8988T (cell line): ENCODE measurements at places on chromosomes 6 and 20.
A peak's percentile ranks its signal among the peaks of the same experiment; 100 is the strongest.

DNA sequence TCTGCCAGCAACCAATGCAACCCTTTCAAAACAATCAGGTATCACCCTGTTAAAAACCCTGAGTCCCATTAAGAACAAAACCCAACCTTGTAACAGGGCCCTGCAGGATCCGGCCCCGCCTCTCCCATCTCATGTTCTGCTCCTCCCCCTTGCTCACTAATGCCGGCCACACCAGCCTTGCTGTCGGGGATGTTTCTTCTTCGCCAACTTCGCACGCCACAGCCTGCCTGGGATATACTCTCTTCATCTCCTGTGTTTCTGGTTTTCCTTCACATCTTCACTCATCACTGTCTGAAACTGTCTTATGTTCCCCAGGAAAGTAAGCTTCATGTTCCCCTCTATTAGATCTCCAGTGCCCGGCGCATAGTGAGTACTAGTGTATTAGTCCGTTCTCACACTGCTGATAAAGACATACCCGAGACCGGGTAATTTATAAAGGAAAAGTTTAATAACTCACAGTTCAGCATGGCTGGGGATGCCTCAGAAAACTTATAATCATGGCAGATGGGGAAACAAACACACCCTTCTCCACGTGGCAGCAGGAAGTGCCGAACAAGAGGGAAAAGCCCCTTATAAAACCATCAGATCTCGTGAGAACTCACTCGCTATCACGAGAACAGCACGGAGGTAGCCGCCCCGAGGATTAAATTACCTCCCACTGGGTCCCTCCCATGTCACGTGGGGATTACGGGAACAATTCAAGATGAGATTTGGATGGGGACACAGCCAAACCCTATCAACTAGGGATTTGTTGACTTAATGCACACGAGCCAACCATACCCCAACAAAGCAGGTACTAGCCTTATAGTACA is 5.1 kb downstream of the TP53RK start:
- DNase-seq, result no peak

DNA sequence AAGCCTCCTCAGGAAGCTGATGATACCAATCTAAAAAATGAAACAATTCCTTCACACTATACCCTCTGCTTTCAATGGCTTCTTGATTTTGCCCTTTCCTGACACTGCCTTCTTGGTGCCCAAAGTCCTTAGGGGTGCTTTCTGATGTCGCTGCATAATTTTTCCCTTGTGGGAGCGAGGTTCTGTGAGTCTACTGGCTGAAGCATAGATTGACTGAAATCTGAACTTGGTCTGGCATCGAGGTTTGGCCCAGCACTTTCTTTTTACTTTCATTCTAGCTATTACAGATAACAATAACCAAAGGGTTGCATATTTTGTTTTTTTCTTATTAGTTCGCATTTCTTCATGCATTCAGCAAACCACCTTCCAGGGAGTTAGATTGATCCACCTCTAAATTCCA is 65.8 kb downstream of the E2F3 start:
- no peak for DNase-seq

GRCh38 chr6:57029213-57029612 is 17.3 kb upstream of the KIAA1586 start:
- DNase-seq, result no peak

GRCh38 chr6:324116-324728 is 31.9 kb downstream of the DUSP22 start:
- no peak for DNase-seq

DNA sequence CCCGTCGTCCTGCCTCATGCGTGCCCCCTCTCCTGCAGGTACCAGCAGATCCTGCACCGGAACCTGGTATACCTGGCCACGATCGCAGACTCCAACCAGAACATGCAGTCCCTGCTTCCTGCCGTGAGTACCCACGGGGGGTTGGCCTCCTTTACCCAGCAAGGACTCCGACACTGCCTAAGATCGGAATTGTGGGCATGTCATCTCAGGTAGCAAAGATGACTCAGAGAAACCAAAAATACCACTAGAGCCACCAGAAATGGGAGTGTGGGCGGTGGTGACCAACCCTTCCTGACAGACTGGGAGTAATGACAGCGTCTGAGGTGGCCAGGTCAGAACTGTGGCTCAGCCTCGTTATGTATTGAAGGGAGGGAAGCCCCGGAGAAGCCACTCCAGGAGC is 16.3 kb downstream of the SS18L1 start:
- DNase-seq, result peak; percentile 73

DNA sequence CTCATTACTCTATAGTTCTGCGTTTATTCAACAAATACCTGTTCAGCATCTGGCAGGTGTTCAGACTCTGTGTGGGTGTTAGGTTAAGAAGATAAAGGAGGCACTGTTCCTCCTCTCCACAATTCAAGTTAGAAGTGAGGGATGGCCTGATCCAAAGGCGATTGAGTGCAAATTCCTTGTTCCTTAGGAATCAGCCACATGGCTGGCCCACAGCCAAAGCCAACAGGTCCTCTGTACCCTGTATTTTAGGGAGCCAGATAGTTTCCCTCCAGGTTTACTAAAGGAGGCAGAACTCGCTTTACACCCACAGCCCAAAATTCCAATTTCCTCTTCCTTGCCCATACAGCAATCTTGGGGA is 5.0 kb upstream of the CD40 start:
- DNase-seq, result no peak

DNA sequence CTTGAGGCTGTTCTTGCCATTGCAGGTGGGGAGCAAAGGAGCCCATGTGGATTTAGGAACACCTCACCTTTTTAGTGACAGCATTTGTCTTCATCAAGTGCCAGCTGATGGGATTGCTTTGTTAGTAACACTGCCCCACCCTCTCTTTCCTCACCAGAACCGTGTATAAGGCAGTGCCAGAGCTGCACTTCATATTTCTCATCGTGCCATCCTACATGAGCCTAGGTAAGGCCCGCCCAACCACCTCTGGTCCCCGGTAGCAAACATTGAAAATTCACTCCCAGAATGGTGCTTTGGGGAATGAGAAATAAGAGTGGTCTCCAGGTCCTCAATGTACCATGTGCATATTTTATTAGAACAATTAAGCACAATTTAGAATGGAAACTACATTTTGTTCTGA is 22.7 kb downstream of the CFAP61 start:
- DNase-seq, result no peak

DNA sequence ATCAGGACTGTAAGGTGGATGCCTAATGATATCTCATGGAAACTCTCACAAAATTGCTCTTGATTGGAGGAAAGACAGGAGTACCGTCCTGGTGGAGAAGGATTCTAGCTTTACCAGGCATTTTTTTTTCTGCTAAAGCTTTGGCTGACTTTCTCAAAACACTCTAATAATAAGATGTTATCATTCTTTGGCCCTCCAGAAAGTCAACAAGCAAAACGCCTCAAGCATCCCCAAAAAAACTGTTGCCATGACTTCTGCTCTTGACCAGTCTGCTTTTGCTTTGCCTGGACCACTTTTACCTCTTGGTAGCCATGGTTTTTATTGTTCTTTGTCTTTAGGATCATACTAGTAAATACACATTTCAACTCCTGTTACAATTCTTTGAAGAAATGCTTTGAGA is 55.5 kb upstream of the RUNX2 start:
- DNase-seq, result no peak

- DNase-seq, result no peak
Measured at GRCh38 chr6:96943555-96944215, 19.2 kb downstream of the KLHL32 start.

- no peak for DNase-seq
Measured at GRCh38 chr6:137722749-137723272, 144.2 kb upstream of the TNFAIP3 start.

DNA sequence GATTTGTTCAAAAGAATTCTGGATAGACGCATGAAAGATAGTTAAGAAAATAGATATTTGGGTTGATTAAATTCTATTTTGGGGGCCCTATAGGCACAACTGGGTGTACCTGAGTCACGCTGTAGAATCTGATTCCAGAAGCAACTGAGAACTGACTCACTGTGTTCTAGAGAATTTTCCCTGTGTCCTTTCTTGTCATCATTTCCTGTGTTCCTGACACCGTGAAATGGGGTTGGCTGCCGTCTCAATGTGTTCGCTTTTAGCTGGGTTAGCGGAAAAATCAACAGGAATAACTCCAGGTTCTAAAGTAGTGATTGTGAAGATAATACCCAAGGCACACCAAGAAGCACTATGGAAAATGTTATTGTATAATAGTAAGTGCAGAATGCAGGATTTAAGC is 5.0 kb downstream of the GCNT2 start:
- DNase-seq, result peak; percentile 18

GRCh38 chr20:49633643-49634042 is 65.7 kb upstream of the PTGIS start:
- no peak for DNase-seq

DNA sequence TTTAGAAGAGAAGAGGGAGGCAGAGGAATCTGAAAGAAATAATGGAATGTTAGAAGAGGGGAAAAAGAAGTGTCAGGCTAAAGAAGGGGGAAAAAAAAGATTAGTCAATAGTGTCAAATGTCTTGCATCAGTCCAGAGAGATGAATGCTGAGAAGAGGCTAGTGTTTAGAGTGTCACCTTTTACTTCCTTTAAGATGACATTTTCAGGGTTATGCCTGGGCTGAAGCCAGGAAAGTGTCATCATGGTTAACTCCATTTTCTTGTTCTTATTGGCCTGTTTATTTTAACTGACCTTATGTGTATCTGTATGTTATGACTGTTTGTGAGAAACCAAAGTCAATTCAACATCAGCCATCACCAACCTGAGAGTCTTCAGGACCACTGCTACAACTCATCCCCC is 15.0 kb upstream of the BCKDHB start:
- no peak for DNase-seq

DNA sequence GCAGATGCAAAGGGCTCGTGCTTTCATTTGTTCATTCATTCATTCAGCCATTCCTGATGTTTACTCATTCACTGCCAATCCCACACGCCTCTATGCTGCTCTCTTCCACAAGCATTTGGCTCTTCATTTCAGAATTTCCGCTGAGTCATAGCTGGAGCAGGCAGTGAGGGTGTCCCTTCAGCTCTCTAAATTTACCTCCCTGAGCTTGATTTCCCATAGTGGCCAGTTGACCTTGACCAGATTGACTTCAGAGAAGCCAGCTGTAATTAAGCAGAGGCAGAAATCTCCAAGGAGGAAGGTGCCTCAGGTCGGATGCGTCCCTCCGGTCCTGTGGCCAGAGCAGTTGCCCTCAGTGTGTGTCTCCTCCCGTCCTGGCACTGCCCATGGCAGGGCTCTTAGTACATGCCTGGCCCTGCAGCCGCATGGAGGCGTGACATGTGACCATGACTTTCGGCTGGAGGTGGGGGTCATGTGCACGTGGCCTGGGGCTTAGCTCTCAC is 267.2 kb upstream of the ECI2 start:
- DNase-seq, result no peak

DNA sequence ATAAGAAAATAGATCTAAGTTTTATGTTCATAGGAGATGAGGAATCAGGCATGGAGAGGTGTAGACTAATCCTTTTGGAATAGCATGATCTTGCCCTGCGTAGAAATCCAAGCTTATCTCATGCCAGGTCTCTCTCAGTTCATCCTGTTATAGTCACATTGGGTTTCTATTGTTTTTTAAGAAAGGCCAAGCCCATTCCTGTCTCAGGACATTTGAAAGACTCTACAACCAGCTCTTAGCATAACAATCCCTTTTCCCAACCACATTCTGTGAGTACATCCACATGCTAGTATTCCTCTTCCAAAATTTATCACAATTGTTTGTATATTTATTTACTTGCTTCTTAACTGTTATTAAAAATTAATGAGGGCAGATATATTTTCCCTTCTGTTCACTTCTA is 130.3 kb downstream of the MMUT start:
- DNase-seq, result no peak

- DNase-seq, result no peak
Measured at GRCh38 chr6:43171707-43172103, 636 bp downstream of the SRF start.

- DNase-seq, result no peak
Measured at GRCh38 chr6:117344444-117345291, 79.3 kb downstream of the VGLL2 start.

- DNase-seq, result no peak
Measured at GRCh38 chr6:44559486-44560270, 172.2 kb downstream of the CDC5L start.

DNA sequence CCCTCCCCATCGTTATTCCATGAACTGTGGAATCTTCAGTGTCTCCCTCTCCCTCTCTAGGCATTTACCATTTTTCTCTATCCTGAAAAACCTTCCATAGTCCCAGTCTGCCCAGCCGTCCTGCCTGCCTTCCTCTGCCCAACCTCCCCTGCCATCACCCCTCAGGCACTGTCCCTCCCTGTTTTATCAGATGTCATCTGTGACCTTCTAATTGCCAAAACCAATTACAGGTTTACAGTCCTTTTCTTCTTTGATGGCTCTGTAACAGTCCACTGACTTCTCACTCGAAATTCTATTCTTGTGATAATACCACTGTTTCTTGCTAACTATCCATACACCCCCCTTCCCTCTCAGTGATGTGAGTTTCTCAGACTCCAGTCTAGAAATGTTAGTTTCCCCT is 2.3 kb upstream of the SLC23A2 start:
- no peak for DNase-seq

DNA sequence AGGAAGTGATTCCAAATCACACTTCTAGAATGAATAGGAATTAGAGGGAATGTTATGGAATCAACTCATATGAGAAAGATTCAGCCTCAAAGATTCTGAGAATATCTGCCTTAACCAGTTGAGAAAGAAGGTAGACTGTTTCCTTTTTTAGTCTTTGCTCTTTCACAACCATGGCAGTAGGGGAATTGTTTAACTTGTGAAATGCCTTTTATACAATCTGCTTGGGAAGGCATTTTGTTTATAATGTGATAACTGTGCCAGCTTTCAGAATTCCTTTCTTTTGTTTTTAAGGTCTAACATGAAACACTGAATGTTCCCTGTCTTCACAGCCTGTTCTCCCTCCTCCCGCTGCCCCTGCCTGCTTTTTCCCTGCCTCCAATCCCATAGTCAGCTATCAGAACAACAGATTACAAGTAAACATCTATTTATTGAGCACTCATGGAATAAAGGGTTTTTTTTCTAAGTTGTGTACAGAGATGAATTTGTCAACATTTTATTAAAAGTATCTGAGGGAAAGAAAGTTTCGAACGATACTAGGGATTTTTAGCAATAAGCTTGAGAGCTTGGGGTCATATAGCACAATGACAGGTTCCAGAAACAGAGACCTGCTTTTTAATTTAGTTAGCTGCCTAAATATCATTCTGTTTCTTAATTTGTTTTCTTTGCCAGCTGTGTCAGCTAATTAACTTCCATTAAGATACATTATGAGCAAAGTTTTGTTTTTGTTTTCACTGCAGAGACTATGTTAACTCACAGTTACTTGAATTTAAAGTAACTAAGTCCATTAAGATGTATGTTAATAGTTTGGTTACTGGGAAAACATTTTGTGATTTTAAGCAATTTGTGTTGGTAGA is 28.3 kb upstream of the FBXO30 start:
- DNase-seq, result no peak

DNA sequence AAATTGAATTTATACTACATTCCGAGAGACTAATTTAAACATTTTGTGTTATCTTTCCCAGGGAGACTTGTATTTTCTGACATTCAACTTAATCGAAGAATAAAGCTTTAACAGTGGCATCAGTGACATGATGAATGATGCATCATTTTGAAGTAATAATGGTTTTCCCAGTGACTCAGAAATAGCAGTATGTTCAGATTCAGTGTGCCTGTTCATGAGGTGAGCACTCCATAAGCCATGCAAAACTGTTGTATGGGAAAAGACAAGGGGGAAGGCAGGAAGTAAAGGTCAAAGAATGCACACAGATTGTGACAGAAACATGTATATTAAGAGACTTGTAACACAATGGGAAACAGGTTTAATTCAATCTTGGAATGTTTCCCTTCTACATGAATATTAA is 1348.2 kb upstream of the GJE1 start:
- no peak for DNase-seq

GRCh38 chr6:134733801-134734200 is 216.1 kb downstream of the ALDH8A1 start:
- DNase-seq, result no peak
